NCI-H748 treated with DMSO at 0.1 percent for 48 hours (cell line): ENCODE measurements at places on chromosomes 2 and 18.

- no peak for DNase-seq
These were observed 81.4 kb upstream of the PKDCC start for GRCh38 chr2:41966431-41966893.

GRCh38 chr18:50312296-50313030, 25.0 kb upstream of the CXXC1 start:
- no peak for DNase-seq

DNA sequence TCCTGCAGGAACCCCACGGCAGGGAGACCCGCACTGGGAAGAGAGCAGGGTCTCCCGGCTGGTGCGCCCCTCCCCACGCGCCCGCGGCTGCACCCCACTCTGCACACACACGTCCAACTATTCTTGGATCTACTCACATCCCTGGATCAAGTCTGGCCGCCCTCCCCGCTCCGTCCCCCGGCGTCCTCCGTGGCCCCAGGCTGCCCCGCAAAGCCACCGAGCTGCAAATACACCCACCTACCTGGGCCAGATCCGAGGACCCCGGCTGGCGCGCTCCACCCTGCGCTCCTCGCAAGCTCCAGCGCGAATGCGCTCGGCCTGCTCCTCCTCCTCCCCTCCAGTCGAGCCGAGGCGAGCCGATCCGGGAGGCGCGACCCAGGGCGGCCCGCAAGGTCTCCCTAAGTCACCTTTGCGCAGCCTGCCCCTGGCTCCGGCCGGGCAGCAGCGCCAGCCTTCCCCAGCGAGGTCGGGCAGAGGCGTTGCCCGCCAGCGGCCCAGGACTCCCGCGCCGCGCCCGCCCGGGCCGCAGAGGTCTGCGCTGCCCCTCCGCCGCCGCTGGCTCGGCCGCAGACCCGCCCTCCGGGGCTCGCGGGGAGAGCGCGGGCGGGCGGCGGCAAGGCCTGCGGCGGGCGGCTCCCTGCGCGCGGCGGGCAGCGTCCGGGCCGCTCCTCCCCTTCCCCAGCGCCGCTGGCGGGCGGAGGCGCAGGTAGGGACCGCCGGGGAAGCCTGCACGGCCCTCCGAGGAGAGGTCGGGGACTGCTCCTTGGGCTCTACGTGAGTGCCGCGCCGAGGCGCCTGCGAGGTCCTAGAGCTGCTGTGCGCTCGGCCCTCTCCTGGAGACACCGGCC, 126.0 kb downstream of the OSBPL1A start:
- peak; percentile 35 for DNase-seq

GRCh38 chr2:235458839-235459273, 35.0 kb upstream of the AGAP1 start:
- no peak for DNase-seq

- no peak for DNase-seq
These were observed 58.6 kb upstream of the NYAP2 start for GRCh38 chr2:225340923-225341322.

DNA sequence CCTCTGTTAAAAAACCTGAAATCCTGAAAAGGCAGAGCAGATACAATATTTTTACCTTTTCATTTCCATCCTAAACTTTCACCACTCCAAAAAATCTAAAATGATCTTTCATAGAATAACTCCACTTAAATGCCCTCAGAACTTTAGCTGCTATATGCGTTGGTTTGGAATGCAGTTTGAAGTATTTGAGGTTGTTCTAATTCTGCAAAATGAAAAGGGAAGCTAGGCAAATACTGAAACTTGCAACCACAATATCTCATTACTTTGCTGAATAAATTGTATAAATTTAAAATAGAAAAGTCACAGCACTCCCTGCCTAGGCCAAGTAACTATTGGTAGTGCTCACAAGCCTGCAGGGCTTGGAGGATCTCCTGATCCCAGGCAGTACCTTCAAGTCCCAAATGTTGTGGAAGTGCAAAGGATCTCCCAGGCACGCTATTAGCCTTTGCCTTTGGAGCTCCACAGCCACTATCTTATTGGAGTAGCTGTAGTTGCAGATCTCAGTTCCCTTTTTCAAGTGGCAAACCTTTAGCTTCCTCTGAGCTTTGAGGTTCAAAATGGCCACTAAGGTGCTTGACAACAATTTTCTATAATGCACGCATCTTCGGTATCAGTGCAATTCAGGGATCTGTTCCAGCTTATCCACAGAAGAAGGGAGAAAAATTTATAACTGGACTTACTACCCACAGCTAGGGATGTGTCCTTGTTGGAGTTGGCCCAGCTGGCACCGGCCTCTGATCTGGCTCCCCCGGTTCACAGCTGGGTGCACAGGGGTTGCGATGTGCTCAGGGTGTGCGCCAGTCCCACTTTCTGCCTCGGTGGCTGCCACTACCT, 43.4 kb upstream of the ANKRD62 start:
- DNase-seq, result no peak

GRCh38 chr2:73408198-73408597, 22.6 kb downstream of the ALMS1 start:
- no peak for DNase-seq

- DNase-seq, result no peak
These were observed 498.6 kb downstream of the TXNL1 start for GRCh38 chr18:56139792-56140254.

- DNase-seq, result no peak
These were observed 178.6 kb downstream of the SETBP1 start for GRCh38 chr18:44859263-44859662.

DNA sequence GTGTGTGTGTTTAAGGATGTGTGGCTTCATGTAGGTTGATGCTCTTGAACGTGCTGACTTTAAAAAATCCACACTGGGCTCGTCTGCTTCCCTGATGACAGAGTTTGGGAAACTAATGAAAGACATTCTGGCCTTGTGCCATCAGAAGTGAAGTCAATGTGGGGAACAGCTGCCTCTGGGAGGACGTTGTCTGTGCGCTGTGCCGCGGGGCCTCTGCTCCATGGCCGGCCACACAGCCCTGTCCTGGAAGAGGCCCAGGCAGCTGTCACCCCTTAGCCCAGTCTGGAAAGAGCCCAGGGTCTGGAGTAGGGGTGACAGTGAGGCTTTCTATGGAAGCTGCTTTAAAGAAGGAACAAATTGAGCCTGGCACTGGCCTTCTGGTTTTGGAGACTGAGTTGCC, 155.8 kb downstream of the SH3RF3 start:
- no peak for DNase-seq

DNA sequence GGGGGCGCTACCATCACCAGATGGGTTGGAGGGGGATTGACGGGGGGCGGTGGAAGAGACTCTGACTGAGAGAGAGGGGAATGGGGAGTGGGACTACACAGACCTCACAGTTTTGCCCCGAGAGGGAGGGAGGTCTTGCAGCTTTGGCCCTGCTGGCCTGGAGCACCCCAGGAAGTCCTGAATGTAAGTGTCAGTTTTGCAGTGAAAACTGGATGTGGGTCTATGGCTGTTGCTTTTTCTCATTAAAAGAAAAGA, 2.4 kb downstream of the TCF7L1 start:
- DNase-seq, result no peak

DNA sequence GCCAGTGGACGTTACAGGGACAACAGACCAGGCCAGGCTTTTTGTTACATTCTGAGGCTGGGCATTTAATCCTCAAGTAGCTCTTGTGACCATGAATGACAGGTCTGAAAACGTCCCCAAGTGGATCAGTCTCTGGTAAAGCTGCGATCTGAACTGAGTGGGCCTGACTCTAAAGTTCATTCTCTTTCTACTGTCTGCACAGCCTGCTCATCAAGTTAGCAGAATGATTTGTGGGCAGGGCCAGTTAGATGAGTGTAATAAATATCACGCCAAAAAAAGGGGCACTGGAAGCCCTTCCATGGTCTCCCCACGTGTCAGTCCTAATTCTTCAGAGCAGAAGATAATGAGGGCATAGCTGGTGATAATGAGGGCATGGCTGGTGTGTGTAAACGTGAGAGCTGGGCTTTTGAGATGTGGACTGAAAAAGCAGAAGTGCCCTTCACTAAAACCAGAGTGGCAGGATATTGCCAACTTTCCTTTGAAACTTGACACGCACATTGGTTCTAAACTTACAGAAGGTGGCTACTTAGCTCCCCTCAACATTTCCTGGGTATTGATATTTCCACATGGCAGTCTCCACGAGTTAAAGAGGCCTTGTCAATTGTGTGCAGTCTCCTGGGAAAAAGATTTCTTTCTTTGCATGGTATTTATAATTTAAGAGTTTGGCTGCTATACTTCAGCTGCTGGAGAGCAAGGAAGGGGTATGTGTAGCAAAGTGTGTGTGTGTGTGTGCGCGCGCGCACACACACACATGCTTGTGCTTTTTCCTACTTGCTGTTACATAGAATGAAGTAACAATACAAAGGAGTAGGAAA, 72.7 kb upstream of the LYPD6B start:
- DNase-seq, result no peak

- DNase-seq, result no peak
These were observed 110.6 kb downstream of the MSTN start for GRCh38 chr2:189951791-189952535.

DNA sequence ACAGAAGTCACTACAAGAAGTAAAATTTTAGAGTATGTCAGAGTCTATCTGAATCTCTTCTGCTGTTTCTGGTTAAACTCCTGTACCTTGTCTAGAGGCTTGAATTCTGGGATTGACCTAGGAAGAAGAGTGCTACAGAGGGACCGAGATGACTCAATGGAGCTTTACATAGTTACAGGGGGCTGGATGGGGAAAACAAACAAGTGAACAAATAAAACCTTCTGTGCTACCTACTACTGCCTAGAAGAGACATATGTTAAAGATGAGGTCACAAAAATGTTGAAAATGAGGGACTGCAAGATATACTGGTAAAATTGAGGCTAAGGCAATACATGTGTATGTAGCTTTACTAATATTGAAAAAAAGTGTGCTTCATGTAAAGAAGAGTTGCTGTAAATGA, 265.4 kb upstream of the TFPI start:
- no peak for DNase-seq

DNA sequence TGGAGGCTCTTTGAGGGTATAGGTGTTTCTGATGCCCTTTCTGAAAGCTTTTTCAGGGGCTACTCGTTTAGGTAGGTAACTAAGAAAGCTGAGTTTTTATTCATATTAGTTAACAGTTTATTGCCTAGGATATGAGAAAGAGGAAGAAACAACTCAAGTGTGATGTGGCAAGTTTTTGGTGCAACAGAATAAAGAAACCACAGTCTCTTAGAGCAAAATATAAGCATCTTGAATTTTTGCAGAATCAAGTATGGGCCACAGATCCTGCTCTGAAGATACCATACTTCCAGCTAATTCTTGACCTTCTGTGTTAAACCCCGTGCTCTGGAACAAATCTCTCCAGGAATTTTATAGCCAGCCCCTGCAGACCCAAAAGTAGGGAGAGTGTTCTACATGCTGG, 147.7 kb upstream of the SLC1A4 start:
- DNase-seq, result no peak

GRCh38 chr2:67018301-67018700, 378.8 kb upstream of the ETAA1 start:
- DNase-seq, result no peak
